ENCODE measurements at places on chromosomes 12 and 14.

DNA sequence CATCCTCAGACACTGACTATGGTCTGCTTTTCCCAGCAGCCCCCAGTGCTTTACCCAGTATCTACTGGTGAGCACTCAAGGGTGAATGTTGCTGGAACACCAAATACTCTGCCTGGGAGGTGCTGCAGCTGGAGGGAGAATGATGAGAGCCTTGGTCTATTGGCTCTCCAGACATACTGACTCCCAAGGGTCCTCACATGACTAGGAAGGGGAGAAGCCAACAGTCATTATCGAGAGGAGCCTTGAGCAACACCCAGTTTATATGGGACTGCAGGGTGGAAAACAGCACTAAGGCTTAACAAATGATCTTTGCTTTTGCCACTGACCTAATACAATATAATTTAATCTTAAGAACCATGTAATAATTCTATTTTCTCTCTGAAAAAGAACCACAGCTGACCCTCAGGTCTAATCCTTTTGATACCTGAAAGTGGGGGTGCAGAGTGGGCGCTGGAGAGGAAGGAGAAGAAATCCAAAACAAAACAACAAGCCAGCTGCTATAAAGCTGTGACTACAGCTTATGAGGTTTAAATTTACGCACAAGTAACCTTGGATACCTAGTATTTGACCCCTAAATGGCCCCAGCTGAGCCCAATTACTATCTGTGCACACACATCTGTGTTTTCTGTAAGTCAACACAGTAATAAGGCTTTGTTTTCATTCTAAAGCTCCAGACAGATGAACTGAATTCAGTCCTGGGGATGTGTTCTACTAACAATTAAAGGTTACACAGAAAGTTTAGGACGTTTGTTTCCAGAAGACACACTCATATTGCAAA lies 107.8 kb upstream of the GRIP1 start:
- DNase-seq: no peak

DNA sequence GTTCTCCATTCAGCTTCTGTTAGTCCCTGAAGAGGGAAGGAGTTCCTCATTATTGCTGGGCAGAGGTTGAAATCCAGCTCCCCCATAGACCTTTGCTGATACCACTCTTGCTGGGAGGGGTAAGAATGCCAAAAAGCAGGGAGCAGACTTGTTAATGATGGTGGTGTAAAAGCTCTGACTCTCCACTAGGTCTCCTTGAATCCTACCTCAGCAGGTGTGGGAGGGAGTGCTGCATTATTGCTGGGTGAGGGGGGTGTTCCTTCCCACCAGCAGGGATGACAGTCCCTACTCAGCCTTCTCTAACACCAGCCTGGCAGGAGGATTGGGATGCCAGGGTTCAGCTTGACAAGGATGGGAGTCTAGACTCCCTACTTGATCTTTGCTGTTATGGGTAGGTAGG lies 185.8 kb upstream of the NOS1 start:
- DNase-seq: no peak

DNA sequence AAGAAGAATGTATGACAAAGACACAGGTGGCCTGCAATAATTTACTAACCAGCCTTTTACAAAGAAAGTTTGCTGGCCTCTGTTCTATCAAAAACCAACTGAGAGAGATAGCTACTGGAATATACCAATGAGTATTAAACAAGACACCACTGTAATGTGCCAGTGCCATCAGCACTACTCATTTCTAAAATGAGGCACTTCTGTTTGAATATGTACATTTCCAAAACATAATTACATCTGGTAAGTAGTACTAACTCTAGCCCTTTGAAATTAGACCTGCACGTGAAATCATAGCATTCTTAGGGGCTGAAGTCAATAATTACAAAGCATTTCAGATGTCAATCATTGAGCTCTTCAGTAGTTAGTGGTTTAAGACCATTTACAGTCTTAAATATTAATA lies 6.9 kb upstream of the SYCP3 start:
- DNase-seq: no peak

- no peak for DNase-seq
Observed at GRCh38 chr14:92524602-92525185, 11.1 kb downstream of the RIN3 start.

DNA sequence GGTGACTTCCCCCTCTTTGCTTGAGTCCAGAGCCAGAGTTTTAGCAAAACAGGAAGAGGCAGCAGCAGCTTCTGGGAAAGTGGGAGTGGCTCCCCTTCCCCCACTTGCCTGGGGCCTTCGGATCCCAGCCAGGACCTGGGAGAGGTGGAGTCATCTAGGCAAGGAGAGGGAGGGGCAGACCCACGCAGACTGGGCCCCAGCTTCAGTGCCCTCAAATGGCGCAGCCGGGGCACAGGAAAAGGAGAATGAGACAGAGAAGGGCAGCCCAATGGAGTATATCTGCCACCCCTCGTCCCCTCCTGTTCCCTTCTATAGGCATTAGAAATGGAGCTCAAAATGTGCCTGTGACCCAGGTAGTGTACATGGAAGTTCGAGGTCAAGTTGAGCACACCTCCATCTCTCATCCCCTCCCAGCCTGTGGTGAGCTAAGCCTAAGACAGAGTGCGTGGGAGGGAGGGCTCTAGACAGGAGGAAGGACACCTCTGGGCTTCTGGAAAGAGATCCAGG lies 9.3 kb upstream of the HDAC7 start:
- no peak for DNase-seq

DNA sequence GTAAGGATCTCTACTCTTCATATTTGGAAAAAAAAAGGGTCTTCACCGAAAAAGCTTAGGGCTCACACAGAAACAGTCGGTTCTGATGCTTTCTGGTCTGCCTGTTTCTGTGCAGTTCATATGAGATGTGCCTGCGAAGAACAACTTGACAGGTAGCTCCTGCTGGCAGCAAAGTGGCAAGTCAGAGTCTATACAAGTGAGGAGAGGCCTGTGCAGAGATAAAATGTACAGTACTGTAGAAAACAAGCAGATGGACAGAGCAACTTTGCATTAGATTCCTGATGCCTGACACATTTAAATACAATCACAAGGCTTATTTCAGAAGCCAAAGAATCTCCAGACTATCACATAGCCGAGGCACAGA lies 936.0 kb downstream of the DIO2 start:
- no peak for DNase-seq

- DNase-seq: no peak
Observed at GRCh38 chr14:24673059-24673458, 39.1 kb upstream of the GZMB start.

- DNase-seq: no peak
Observed at GRCh38 chr12:59615392-59616165, 19.8 kb downstream of the SLC16A7 start.

- no peak for DNase-seq
Observed at GRCh38 chr14:54796961-54797360, 105.7 kb downstream of the GCH1 start.

DNA sequence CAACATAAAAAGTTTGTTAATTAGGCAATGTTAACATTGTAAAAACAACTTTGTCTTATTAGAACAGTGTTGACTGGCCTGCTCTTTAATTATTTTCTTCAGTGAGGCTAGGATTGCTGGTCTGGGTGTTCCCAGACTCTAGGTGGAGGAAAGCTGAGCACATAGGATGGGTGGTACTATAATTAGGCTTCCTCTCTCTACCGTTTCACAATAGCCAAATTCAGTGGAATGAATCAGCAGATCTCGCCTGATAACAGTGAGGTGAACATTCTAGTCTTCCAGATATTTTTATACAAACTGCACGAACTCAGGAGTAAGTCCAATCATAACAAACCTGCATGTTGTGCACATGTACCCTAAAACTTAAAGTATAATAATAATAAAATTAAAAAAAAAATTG lies 11.9 kb downstream of the PTGDR start:
- DNase-seq: no peak

DNA sequence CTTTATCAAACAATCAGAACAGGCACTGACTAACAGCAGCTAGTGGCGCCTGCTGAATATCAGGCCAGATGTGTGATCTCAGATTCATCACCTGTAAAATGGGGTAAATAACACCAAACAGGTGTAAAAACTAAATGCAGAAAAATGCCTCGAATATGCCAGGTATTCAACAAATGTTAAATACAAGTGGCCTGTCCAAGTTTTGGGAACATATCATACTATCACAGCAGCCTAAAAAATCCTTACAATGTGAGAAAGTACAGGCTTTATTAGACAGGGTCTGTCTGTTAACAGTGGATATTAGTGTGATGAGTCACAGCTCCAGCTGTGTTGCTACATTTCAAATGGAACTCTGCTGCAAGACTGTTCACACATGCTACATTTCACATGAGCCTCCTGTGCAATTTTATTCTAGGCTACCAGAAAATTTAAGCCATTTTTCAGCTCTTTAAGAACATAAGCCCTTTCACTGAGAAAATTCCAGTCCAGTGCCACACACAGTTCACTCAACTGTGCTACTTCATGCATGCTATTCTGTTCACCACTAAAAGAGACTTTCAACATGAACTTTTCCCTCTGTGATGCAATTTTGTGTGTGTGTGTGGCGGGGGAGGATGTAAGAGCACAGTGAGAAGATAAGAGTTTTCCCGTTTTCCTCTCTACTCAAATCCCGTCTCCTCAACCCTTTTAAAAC lies 56.7 kb downstream of the MSRB3 start:
- DNase-seq: no peak

DNA sequence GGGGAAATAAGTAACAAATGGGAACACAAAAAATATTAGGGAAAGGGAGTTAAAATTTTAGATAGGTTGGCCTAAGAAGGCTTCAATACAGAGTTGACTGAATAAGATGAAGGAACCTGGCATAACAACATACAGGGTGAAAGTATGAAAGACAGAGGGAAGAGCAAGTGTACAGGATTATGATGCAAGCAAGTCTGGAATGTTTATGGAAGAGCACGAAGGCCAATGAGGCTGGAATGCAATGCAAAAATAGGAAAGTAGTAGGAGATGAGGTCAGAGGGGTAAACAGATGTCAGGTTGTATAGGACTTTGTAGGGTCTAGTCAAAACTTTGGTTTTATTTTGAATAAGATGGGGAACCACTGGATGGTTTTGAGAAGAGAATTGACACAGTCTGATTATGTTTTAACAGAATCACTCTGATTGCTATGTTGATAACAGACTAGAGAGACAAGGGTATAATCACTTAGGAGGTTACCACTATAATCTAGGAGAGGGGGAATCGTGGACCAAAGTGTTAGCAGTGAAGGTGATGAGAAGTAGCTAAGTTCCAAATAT lies 96.8 kb downstream of the OSBPL8 start:
- DNase-seq: no peak

- no peak for DNase-seq
Observed at GRCh38 chr14:56423544-56423943, 156.1 kb upstream of the TMEM260 start.

- DNase-seq: no peak
Observed at GRCh38 chr12:107732365-107732764, 28.6 kb downstream of the PRDM4 start.

DNA sequence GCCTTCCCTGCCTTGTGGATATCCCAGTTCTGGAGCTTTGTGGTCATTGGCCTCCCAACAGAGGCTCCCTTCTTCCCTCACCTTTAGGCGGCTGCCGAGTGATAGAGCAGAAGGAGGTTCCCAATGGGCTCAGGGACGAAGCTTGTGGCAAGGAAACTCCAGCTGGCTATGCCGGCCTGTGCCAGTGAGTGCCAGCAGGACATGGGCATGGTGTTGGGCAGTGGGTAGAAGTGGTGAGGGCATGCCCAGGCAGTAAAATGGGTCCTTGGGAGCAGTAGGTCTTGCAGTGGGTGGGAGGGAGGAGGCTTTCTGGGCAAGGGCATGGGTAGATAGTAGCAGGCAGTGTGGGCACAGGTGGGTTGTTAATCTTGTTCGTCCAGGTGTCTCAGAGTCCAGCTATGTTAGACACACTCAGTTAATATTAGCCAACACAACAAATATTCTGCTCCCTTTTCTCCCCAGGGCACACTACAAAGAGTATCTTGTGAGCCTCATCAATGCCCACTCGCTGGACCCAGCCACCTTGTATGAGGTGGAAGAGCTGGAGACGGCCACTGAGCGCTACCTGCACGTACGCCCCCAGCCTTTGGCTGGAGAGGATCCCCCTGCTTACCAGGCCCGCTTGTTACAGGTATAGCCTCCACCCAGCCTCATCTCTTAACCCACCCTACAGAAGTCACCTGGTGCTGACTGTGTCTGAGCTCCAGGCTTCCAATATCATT lies 1.1 kb upstream of the IRF9 start:
- DNase-seq: no peak

- DNase-seq: no peak
Observed at GRCh38 chr12:127613056-127613455, 653.9 kb upstream of the TMEM132C start.

- DNase-seq: no peak
Observed at GRCh38 chr12:3145546-3146310, 68.5 kb downstream of the TSPAN9 start.

DNA sequence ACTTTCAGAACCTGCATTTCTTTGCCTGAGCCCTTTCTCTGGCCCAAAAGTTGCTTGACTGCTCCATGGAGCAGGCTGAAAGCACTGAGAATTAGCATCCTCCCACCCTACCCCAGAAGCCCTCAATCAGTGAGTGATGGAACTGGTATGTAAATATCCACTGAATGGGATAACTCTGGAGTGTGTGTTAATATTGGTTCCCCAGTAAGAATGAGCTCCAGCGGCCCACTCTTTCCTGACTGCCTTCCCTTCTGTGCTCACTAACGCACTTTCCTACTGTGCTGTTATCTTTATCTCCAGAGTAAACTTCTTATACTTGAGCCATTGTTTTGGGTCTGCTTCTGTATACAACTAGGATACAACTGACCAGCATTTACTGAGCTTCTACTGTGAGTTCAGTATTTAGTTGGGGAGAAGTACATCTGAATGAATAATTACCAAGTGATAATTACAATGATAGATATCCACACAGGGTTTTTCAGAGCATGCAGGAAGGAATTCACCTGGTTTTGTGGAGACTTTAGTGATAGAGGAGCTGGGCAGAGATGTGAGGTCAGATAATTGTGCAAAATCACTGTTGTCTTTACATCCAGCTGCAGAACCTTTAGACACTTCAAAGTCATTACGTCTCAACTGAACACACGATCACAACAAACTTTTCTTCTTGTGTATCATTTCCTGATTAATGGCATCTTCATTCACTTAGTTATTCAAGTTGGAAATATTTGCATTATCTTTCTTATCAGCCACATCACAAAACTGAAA lies 149.2 kb upstream of the BTG1 start:
- no peak for DNase-seq

- no peak for DNase-seq
Observed at GRCh38 chr14:101088714-101089113, 185.2 kb upstream of the RTL1 start.

DNA sequence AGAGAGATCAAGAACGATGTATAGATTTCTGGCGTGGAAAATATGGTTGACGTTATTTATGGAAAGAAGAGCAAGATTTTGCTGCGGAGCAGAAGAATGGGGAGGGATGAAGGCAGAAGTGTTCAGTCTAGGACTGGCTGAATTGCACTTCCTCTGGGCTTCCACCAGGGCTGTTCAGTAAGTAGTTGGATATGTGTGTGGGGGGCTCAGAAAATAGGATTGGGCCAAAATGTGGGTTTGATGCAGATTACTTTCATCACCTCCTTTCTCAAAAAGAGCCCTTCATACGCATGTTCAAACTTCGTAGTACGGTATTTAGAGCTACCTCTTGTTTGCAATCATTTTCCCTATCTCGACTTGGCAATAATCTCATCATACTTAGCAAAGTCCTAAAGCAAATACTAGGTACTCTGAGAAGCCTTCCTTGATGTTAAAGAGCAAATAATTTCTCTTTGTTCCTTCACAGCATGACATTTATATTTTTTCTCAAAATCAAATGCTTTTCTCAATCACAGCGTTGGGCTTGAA lies 349.4 kb downstream of the NELL2 start:
- no peak for DNase-seq
